Cortex of kidney (tissue), 1 donor: ENCODE measurements at places on chromosomes 5 and 9.

- no peak for DNase-seq
Measured at GRCh38 chr9:98787766-98788335, 8.5 kb downstream of the ANKS6 start.

DNA sequence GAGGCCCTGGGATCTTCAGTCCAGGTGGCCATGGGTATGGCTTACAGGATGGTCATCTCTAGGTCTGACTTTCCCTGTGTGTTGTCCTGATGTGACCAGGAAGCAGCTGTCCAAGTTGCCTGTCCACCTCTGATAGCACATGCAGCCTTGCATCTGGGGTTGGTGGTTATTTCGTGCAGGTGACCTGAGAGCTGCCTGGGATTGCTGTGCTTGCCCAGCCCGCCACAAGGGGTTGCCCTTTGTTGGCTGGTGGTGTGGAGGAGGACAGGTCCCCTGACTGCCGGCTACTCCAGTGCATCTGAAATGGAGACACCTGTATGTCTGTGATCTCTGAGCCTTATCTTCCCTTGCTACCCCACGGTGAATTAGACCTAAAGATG, 212.6 kb downstream of the ARHGAP26 start:
- DNase-seq, result no peak

DNA sequence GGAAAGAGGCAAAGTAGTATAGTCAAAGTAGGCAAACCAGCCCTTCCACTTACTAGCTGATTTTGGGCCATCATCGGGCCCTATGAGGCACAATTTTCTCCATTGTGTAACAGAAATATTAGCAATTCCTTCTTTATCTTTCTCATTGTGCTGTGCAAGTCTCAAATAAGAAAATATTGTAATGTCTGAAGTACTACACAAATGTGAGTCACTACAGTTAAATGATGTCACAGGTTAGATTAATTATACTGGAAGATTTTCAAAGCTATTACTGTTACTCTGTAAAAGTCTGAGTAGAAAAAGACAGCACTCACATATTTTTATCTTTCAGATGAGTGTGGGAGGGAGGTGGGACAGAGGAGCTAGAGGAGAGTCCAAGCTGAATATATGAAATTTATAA, 12.4 kb upstream of the TMC1 start:
- no peak for DNase-seq

- no peak for DNase-seq
Measured at GRCh38 chr9:86599561-86599960, 245.4 kb upstream of the TUT7 start.

- DNase-seq, result no peak
Measured at GRCh38 chr9:130340011-130340410, 74.5 kb downstream of the HMCN2 start.

- DNase-seq, result no peak
Measured at GRCh38 chr5:169474226-169474625, 109.3 kb upstream of the SPDL1 start.

DNA sequence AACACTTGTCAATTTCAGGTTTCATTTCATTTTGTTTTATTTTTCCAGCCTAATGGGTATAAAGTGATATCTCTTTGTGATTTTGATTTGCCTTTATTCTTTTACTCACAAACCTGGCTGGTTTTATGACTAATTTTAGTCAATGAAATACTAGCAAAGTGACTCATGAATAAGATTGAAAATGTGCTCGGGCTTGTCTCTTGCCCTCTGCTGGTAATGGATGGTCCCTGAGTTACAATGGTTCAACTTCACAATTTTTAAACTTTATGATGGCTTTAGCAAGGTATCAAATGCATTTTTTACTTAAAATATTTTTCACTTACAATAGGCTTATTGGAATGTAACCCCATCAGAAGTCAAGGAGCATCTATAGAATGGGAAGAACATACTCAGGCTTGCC, 431.4 kb upstream of the CCNG1 start:
- DNase-seq, result no peak

DNA sequence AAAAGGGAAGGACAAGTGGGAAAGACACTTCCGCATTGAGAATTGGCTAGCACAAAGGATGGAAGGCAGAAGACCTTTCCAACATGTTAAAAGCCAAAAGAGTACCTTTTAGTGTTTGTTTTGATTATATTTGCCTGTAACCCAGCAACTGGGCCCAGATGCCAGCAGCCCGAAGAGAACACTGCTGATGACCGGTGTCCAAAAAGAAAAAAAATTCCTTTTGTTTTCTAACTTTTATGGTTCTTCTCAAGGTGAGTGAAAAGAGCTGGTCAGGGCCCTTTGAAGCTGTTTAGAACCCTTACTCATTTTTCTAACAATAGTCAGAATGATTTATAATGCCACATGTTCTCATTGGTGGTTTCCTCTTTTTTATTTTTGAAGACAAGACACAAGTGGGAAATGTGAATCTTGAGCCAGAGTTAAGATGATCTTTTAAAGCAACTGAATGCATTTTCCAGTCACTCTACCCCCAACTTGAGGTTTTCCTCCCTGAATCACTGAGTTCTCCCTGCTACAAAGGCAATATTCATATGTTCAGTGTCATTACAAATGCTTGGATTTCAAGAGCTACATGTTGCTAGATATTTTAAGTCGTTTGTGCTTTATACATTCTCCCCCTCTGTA, 32.3 kb upstream of the ZNF462 start:
- no peak for DNase-seq

DNA sequence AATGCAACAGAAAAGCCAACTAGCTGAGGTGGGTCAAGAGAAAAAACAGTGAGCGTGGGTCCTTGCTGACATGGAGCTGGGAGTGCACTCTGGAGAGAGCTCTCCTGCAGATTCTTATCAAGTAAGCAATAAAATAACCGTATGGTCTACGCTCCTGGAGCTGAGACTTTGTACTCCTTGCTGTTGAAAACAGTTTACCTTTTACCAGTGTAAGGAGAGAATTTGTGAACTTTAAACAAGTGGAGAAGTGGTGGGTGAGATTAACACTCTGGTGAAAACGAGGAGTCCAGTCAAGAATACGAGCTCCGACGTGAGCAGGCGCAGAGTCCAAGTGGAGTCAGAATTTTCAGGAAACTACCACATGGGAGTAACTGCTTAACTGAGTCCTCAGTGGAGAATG, 156.1 kb upstream of the ERCC6L2 start:
- DNase-seq, result no peak

- no peak for DNase-seq
Measured at GRCh38 chr9:389159-389558, 174.5 kb downstream of the DOCK8 start.

DNA sequence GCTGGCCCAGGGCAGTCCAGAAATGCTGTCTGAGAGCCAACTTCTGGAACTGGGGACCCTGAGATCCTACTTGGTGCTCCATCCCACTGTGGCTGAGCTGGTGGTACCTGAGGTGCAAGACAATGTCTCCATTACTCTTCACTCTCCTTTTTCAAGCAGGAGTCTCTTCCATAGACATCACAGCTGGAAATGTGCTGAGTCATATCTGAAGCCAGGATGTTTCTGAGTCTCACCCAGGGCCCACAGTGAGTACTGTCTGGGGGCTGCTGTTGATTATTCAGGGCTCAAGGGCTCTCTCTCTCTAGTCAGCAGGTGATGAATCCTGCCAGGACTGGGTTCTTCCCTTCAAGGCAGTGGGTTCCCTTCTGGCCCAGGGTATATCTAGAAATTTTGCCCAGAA, 145.2 kb upstream of the TAS2R1 start:
- DNase-seq, result no peak
